PC-9 (cell line): ENCODE measurements at places on chromosomes 2 and 18. TPM values are rescaled to one million over a fixed set of nuclear protein-coding genes. Genes with fewer than 3 reads are reported as not detected.

DNA sequence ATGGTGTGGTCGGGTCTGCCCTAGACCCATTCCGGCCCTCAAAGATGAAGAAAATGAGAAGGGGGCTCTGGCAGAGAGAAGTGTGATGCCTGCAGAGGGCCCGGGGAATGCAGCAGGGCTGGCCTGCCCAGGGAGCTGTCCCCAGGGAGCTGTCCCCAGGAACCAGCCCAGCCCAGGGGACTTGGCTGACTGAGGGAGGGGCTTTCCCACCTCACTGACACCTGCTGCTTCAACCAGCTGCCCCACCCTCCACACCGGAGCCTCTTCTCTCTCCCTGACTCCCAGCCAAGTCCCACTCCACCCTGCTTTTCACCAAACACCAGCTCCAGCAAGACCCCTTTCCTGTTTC, 111.2 kb downstream of the STPG4 start:
- peaks cover 13% of the 10 kb centered on the region for H3K36me3 ChIP-seq
- DNase-seq, result no peak
- no peak overlapping the region for H3K4me3 ChIP-seq
- H3K27me3 ChIP-seq, result no peaks in the 10 kb centered on the region
- peak overlapping the region; percentile 89 for H3K27ac ChIP-seq
- peaks cover 63% of the 10 kb centered on the region for H3K4me1 ChIP-seq

- H3K27me3 ChIP-seq, result no peaks in the 10 kb centered on the region
- H3K27ac ChIP-seq, result no peak overlapping the region
- DNase-seq, result no peak
- no peaks in the 10 kb centered on the region for H3K4me1 ChIP-seq
Measured at GRCh38 chr2:29000481-29000880, 19.4 kb downstream of the TOGARAM2 start.

GRCh38 chr18:24985586-24985985, 366.4 kb downstream of the ZNF521 start:
- H3K4me3 ChIP-seq, result no peak overlapping the region
- peaks cover 3% of the 10 kb centered on the region; the same call in 1 of the 2 replicates for H3K27me3 ChIP-seq
- H3K4me1 ChIP-seq, result no peaks in the 10 kb centered on the region
- DNase-seq, result no peak
- H3K36me3 ChIP-seq, result no peaks in the 10 kb centered on the region

- no peaks in the 10 kb centered on the region for H3K36me3 ChIP-seq
- DNase-seq, result no peak
- no peaks in the 10 kb centered on the region for H3K4me1 ChIP-seq
- H3K27me3 ChIP-seq, result no peaks in the 10 kb centered on the region
Measured at GRCh38 chr18:51168026-51168742, 29.3 kb downstream of the MEX3C start.

DNA sequence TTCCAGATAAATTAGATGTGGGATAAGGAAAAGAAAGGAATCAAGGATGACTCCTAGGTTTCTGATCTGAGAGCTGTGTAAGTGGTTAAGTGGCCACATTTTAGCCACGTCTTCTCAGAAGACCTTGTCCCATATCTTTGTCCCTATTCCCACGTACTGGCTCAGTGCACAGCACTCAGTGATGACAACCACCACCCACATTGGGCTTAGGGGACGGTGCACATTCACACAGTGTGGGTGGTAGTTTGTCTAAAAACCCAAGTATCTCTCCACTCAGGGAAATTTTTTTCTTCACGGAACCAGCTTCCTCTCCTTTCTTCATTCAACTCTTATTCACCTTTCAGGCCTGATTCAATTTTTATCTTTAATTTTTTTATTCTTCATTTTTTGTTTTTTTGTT, 30.6 kb upstream of the GCC2 start:
- peaks cover 9% of the 10 kb centered on the region for H3K4me1 ChIP-seq
- no peak overlapping the region for H3K27ac ChIP-seq
- no peak for DNase-seq
- no peak overlapping the region for H3K4me3 ChIP-seq
- H3K27me3 ChIP-seq, result no peaks in the 10 kb centered on the region
- no peaks in the 10 kb centered on the region for H3K36me3 ChIP-seq

DNA sequence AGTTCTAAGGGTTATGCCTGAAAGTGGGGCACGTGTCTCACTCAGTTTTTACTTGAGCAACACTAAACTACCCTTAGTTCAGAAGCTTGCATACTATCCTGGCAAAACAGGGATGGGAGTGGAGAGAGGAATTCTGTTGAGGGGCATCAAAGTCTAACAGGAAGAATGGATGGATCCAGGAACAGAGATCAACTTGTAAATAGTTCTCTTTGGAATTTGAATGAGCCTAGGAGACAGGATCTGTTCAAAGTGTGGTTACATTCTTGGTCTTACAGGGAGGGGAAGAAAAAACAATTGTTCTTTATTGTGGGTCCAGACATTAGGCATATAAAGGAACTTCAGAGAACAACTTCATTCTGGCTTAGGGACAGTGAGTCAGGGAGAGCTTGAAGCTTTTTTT, 560.2 kb downstream of the CNTNAP5 start:
- peaks cover 20% of the 10 kb centered on the region for H3K27me3 ChIP-seq
- H3K27ac ChIP-seq, result no peak overlapping the region
- DNase-seq, result no peak
- no peaks in the 10 kb centered on the region for H3K36me3 ChIP-seq

GRCh38 chr2:30414961-30415360, 32.1 kb upstream of the LCLAT1 start:
- no peak for DNase-seq
- no peak overlapping the region for H3K27ac ChIP-seq
- no peaks in the 10 kb centered on the region for H3K27me3 ChIP-seq
- no peaks in the 10 kb centered on the region for H3K36me3 ChIP-seq
- H3K4me1 ChIP-seq, result peaks cover 13% of the 10 kb centered on the region

GRCh38 chr2:179592167-179592936, 269.1 kb downstream of the ZNF385B start:
- H3K4me3 ChIP-seq, result no peak overlapping the region
- no peaks in the 10 kb centered on the region for H3K36me3 ChIP-seq

GRCh38 chr2:26114151-26114550, 58.7 kb upstream of the GAREM2 start:
- H3K27me3 ChIP-seq, result no peaks in the 10 kb centered on the region
- H3K27ac ChIP-seq, result no peak overlapping the region
- H3K36me3 ChIP-seq, result peaks cover 28% of the 10 kb centered on the region
- H3K4me1 ChIP-seq, result no peaks in the 10 kb centered on the region
- no peak for DNase-seq

GRCh38 chr18:63137999-63138435, 181.6 kb downstream of the BCL2 start:
- no peak for DNase-seq
- no peaks in the 10 kb centered on the region for H3K27me3 ChIP-seq
- no peak overlapping the region for H3K27ac ChIP-seq
- H3K4me1 ChIP-seq, result no peaks in the 10 kb centered on the region
- H3K4me3 ChIP-seq, result no peak overlapping the region

DNA sequence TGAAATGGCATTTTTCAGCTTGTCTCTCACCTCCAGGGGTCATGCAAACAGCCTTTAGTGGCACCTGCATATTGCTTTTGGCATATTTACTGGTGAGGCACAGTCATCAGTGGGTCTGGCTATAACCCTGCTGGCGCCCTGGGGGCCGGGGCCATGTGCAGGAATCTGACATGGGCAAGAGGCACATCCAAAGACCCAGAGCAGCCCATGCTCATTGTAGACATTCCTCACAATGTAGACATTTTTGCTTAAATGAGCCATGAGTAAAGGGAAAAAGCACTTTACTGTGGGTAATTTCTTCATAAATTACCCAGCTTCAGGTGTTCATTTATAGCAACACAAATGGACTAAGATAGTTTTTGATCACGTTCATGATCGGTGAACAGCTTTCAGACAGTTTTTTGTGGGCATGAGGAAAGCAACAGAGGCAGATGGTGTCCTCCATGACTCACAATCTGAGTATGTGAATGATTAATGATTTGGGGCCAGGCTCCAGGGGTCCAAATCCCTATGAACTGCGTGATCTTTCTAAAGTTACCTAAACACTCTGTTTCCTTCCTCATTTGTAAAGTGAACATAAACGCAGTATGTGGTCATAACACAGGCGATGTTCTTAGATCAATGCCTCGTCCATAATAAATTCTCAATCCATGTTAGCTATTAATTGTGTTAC, 85.8 kb downstream of the LIPG start:
- no peak for DNase-seq
- H3K27ac ChIP-seq, result no peak overlapping the region
- no peak overlapping the region for H3K4me3 ChIP-seq
- no peaks in the 10 kb centered on the region for H3K36me3 ChIP-seq
- peaks cover 7% of the 10 kb centered on the region for H3K4me1 ChIP-seq

- 0 out of 2 replicates have a peak, but pooled peaks cover 6% of the 10 kb centered on the region for H3K27me3 ChIP-seq
- no peaks in the 10 kb centered on the region for H3K36me3 ChIP-seq
- H3K4me1 ChIP-seq, result no peaks in the 10 kb centered on the region
- H3K4me3 ChIP-seq, result no peak overlapping the region
Measured at GRCh38 chr2:26540961-26541360, 63.0 kb upstream of the OTOF start.

DNA sequence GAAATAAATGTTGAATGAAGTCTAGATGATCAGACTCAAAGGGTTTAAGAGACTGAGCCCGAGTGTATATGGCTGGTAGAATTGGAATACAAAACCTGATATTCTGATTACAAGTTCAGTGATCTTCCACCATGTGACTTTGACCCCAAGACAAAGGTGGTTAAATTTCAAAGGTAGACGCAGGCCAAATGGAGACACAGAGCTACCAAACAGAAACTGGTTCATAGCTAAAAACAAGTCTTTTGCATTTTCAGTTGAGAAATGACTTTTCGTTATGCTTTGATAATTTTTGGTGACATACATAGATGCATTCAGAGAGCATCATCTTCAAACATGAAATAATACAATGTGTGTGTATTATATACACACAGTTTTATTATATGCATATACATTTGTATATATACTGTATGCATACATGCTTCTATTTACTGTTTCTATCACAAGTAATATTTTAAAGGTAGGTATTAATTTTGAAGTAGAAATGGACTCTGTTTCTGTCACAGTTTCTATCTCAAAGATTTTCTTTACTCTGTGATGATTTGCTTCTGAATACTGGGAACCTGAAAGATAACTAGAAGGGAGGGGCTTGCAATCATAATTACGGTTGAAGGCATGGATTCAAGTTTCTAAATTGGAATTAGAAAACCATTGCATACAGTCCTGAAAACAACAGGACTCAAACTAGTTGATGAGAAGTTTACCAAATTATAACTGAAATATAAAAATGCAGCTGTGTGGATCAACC, 142.3 kb downstream of the ABCA12 start:
- no peaks in the 10 kb centered on the region for H3K36me3 ChIP-seq
- H3K4me3 ChIP-seq, result no peak overlapping the region
- no peak for DNase-seq
- no peak overlapping the region for H3K27ac ChIP-seq
- no peaks in the 10 kb centered on the region for H3K27me3 ChIP-seq

GRCh38 chr2:240570531-240571313, 2.4 kb downstream of the RNPEPL1 start:
- H3K27ac ChIP-seq, result no peak overlapping the region
- no peaks in the 10 kb centered on the region for H3K36me3 ChIP-seq
- H3K27me3 ChIP-seq, result no peaks in the 10 kb centered on the region
- peaks cover 31% of the 10 kb centered on the region for H3K4me1 ChIP-seq

- H3K4me3 ChIP-seq, result no peak overlapping the region
- H3K4me1 ChIP-seq, result no peaks in the 10 kb centered on the region
- H3K27me3 ChIP-seq, result no peaks in the 10 kb centered on the region
- no peaks in the 10 kb centered on the region for H3K36me3 ChIP-seq
- no peak overlapping the region for H3K27ac ChIP-seq
- no peak for DNase-seq
Measured at GRCh38 chr2:197934934-197935289, 130.5 kb downstream of the PLCL1 start.

- H3K36me3 ChIP-seq, result no peaks in the 10 kb centered on the region
- no peak overlapping the region for H3K4me3 ChIP-seq
Measured at GRCh38 chr18:49359732-49360444, 100.6 kb downstream of the DYM start.

DNA sequence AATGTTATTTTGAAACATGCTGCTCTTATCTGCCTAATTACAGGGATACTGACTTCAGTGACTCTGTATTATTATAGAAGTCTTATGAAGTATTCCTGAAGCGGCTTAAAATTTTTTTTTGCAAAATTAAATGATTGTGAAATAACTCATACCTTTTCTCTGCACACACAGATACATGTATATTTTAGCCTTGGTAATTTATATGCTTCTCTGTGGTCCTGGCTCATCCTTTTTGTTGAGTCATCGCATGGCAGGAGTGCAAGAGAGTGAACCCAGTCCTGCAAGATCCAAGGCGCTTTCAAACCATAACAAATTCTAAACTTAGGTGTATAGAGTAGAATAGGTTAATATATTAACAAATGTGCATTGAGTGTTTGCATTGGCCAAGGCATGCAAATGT, 8.6 kb downstream of the CCNT2 start:
- H3K36me3 ChIP-seq, result peaks cover 19% of the 10 kb centered on the region
- no peaks in the 10 kb centered on the region for H3K27me3 ChIP-seq
- no peak overlapping the region for H3K27ac ChIP-seq

DNA sequence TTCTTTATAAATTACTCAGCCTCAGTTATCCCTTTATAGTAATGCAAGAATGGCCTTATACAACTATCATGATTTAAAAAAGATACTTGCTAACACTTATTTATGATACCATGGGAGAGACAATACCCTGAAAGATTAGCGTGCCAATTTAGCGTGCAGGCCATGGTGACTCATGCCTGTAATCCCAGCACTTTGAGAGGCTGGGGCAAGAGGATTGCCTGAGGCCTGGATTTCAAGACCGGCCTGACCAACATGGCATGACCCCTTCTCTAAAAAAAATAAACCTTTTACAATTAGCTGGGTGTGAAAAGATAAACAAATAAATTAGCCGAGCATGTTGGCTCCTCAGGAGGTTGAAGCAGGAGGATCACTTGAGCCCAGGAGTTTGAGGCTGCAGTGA, 493.4 kb upstream of the FSIP2 start:
- H3K27me3 ChIP-seq, result no peaks in the 10 kb centered on the region
- H3K4me3 ChIP-seq, result no peak overlapping the region
- no peak for DNase-seq
- H3K4me1 ChIP-seq, result no peaks in the 10 kb centered on the region
- H3K36me3 ChIP-seq, result no peaks in the 10 kb centered on the region

DNA sequence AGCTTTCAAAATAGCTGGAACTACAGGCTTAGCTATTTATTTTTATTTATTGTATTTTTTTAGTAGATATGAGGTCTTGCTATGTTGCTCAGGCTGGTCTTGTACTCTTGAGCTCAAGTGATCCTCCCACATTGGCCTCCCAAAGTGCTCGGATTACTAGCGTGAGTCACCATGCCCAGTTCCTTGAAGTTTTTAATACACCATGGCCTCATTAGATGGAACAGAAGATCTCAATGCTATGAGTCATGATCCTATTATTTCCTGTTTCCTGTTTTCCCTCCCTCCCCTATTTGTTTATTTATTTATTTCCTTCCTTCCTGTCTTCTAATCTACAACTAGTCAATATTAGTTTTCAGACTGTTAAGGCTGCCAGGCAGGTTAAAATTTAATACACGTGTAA, 309.0 kb downstream of the CMPK2 start:
- H3K27me3 ChIP-seq, result peaks cover 8% of the 10 kb centered on the region; the same call in 1 of the 2 replicates
- H3K4me3 ChIP-seq, result no peak overlapping the region
- H3K4me1 ChIP-seq, result no peaks in the 10 kb centered on the region
- no peak overlapping the region for H3K27ac ChIP-seq
- H3K36me3 ChIP-seq, result no peaks in the 10 kb centered on the region

Gene ATP5F1A
- total RNA-seq, result 232 and 242 TPM in 2 replicates

Gene GPR45
- total RNA-seq, result not detected in 2 replicates

Gene TCF23
- total RNA-seq, result not detected in 2 replicates

Gene CKAP2L
- 17.7 and 28.7 TPM in 2 replicates for total RNA-seq

Gene IL18RAP
- not detected in 2 replicates for total RNA-seq

Gene PROM2
- 129 and 147 TPM in 2 replicates for total RNA-seq

Gene REG3A
- total RNA-seq, result not detected in 2 replicates

Gene SCN9A
- 3.4 and 5.2 TPM in 2 replicates for total RNA-seq

Gene C2orf72
- total RNA-seq, result 0.13 TPM in 1 of 2 replicates, not detected in the other

Gene CD8A
- total RNA-seq, result 0.28 and 0.45 TPM in 2 replicates

Gene RGPD5
- 35.4 and 60.6 TPM in 2 replicates for total RNA-seq
